ENCODE measurements at places on chromosomes 11 and 22.

DNA sequence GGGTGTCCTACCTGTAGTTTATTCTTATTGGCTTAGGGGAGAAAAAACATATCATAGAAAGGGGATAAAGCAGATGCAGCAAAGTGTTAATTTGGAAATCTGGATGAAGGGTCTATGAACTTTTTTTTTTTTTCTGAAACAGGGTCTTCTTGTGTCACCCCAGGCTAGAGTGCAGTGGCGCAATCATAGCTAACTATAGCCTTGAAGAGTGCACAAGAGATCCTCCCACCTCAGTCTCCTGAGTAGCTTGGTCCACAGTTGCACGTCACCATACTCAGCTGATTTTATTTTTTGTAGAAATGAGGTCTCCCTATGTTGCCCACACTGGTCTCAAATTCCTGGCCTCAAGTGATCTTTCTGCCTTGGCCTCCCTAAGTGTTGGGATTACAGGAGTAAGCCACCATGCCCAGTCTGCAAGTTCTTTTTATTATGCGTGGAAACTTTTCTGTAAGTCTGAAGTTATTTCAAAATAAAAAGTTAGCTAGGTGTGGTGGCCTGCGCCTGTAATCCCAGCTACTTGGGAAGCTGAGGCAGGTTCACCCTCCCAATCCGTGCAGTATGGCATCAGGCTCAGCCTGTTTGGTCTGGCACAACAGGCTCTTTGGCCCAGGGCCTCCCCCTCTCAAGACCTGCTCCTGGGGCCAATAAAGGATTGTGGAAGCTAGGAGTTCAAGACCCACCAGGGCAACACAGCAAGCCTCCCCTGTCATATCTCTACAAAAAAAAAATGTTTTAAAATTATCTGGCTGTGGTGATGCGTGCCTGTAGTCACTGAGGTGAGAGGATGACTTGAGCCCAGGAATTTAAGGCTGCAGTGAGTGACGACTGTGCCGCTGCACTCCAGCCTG, 111.9 kb downstream of the MED15 start:
- no peak for DNase-seq

GRCh38 chr22:37906364-37907008, 389 bp downstream of the MICALL1 start:
- peak; percentile 26 for DNase-seq

DNA sequence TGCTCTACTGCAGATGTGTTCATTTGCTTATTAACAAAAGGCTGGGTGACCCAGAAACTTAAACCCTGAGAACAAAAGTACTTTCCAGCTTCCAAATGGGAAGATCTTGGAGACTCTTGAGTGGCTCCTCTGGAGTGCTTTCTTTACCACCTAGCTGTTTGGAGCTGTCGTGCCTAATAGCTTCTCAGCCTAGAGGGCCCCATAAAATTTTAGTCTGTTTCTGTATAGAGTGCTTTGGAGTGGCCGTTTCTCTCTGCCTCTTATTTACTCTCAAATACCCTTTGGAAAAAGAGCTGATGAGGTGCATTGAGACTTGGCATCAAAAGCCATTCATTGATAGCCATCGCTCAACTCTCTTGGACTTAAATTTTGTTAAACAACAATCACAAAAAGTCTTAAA, 50.7 kb downstream of the ZNRF3 start:
- DNase-seq, result no peak

DNA sequence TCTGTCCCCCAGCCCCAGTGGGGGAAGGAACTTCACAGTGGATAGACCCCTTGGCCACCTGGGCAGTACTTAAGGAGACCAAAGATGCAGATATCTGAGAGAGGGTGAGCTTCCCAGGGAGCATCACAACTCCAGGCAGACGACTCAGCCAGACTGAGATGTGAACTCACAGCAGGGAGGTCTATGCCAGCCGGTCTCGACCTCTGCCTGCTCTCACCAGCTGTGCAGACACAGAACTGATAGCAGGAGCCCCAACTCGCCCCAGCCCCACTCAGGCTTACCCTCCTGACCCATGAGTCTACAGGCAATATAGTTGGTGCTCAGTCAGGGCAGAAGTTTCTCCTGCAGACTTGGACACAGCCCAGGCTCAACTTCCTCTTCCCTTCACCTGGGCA, 29.7 kb upstream of the ACCSL start:
- DNase-seq, result no peak

- DNase-seq, result no peak
Observed at GRCh38 chr11:113926273-113927197, 21.9 kb downstream of the HTR3B start.

- DNase-seq, result peak; percentile 75
Observed at GRCh38 chr22:50544078-50544745, 1.5 kb upstream of the KLHDC7B start.

GRCh38 chr11:34655335-34656008, 34.6 kb downstream of the EHF start:
- no peak for DNase-seq

DNA sequence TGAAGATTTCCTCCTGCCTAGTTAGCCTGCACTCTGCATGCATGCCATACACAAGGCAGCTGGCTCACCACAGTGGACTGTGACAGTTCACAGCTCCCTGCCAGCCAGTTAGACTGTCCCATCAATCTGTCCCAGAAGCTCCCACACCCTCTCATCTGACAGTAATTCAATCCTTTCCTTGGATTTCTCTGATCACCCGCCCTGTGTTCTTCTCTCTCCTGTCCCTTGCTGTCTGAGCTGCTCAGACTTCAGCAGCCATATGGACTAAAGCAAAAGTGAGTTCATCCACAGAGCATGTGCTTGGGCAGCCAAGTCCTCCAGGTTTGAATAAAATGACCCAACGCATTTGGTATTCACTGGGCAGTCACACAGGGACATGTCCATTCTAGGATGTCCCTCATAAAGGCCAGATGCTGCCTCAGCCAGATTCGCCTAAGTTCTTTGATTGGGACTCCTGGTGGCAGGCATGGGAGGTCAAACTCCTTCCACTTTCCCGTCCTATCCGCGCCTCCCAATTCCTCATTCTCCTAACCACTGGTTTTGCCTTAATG, 54.5 kb upstream of the ZBTB44 start:
- no peak for DNase-seq

- no peak for DNase-seq
Observed at GRCh38 chr11:69076129-69076791, 27.5 kb downstream of the TPCN2 start.

GRCh38 chr11:105000797-105001196, 22.2 kb downstream of the CASP5 start:
- DNase-seq, result peak; percentile 46

- no peak for DNase-seq
Observed at GRCh38 chr11:110971140-110971539, 258.9 kb upstream of the ARHGAP20 start.

- DNase-seq, result no peak
Observed at GRCh38 chr22:22767876-22768602, 119.6 kb upstream of the IGLL5 start.

DNA sequence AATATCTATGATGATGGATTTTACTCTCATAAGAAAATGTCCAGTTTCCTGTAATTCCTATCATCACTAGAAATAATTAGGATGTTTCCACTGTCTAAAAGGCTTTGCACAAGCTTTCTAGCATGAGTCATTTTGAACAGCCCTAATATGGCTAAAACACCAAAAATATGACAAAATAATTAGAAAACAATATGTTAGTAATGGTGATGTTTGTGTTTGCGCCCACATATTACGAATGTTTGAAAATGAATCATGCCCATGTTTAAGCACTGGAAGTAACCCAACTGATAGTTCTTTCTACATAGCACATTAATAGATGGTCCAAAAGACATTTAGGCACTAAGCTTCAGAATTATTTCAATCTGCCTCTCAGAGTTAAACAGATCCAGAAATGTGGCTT, 96.0 kb downstream of the TRPC6 start:
- no peak for DNase-seq

DNA sequence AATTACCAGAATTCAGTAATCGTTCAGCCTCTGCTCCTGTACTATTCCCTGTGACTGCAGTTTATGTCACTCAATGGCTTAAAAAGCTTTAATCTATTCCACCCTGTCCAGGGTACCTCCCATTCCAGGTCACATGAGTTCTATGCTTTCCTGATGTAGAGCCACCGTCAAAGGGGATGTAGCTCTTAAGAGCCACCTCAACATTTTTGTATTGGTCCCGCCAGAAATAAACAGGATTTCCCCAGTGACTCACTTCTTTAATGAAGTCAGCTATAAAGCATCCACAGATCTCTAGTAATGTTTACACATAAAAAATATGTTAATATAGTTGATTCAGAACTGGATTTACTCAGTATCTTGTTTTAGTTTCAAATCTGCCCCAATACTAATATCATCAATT, 1.3 kb upstream of the OR8D1 start:
- no peak for DNase-seq

- no peak for DNase-seq
Observed at GRCh38 chr11:90594658-90595057, 371.8 kb upstream of the CHORDC1 start.

- no peak for DNase-seq
Observed at GRCh38 chr22:49087198-49087597, 740.5 kb downstream of the BRD1 start.

GRCh38 chr11:134049303-134049702, 19.6 kb upstream of the JAM3 start:
- no peak for DNase-seq

- no peak for DNase-seq
Observed at GRCh38 chr11:122807731-122808477, 30.4 kb upstream of the CRTAM start.

DNA sequence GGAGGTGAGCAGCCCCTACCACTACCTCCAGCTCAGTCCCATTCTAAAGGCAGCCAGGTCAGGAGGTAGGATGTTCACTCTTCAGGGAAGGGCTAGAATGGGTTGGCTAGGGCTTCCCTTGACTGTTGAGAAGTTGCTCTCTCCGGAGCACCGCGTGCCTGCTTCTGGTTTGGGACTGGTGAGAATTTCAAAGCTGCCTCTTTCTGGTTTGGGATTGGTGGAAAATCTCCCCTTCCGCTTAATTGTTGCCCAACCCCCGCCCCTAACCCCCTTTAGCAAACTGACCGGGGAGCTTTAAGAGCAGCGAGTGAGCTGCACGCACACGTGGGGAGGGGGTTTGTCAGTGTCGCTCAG, 686 bp downstream of the USP2 start:
- no peak for DNase-seq

- no peak for DNase-seq
Observed at GRCh38 chr22:49586873-49587272, 240.8 kb downstream of the BRD1 start.

DNA sequence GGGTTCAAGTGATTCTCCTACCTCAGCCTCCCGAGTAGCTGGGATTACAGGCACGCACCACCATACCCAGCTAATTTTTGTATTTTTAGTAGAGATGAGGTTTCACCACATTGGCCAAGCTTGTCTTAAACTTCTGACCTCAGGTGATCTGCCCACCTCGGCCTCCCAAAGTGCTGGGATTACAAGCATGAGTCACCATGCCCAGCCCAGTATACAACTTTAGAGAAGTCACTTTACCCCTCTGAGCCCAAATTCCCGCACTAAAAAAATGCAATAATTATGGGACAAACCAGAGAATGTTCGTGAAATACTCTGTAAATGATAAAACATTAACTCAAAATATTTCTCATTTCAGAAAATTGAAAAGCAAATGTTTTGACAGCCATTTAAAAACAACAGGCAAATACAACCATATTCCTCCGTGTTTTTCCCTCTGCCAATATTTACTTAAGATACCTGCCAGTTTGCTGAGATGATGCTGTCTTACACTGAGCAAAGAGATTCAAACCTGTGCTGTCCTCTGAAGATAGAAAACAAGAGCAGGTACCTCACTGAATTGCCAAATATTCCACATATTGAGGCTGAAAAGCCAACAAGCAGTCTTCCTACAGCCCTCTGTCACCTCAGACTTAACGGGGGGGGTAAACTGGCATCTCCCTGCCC, 9.6 kb downstream of the PLEKHA7 start:
- DNase-seq, result no peak

GRCh38 chr22:36010882-36011281, 17.7 kb downstream of the RBFOX2 start:
- DNase-seq, result no peak

DNA sequence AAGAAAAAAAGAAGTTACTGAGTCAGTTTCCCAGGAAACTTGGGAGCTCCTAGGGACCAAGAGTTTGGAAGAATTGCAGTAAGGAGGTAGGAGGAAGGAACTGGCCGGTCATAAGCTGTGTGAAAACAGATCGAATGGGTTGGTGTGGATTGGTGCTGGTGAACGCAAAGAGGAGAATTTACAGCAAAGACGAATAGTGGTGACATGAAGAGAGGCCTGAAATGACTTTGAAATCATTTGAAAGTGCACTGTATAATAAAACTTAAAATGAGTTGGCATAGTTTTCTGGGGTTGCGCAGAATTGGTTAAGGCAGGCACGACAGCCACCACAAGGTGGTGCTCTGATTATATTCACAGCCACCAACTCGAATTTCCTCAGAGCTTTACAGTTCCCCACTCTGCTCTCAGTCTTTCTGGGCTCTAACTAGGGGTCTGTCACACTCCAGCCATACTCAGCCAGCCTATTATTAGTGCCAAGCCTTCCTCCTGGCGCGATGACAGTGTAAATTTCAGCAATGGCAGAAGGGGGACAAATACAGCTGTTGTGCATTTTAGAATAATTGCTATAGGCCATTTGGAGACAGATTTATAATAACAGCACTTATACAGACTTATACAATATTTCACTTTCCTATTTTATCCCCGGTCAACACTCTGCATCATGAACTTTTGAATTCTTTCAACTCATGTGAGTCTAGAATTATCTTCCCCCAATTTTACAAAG, 8.3 kb upstream of the HTR3B start:
- peak; percentile 8 for DNase-seq

GRCh38 chr22:17777005-17777716, 2.9 kb upstream of the BID start:
- peak; percentile 55 for DNase-seq

DNA sequence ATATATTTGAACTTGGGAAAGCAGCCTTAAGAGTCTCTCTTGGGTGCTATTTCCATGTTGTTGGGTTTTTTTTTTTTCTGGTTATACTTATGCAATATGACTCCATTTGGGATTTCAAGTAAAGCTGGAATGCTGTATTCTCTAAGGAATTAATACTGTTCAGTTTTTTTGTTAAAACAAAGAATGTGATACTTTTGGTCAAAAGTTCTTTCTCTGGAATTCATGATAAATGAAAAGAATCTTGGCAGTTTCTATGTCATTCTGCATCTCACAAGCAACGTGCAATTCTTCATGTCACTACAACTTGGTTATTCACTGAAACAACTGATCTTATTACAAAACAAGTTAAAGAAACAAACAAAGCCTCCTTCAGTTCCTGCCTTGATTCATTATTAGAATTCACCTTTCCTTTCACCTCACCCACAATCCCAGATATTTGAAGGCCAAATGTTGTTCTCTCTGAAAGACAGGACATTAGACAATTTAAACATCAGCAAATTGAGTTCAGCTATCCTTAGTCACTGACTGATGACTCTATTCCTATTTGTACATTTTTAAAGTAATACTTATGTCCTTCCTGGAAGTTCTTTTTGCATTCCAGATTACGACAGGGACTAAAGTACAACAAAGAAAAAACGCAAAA, 176.2 kb downstream of the SBF2 start:
- no peak for DNase-seq

GRCh38 chr11:36724742-36725385, 126.8 kb upstream of the RAG2 start:
- no peak for DNase-seq

All from T-helper 9 cell (primary cell).